Left ventricle myocardium inferior (tissue), 1 donor: ENCODE measurements at places on chromosomes 6 and 20.

DNA sequence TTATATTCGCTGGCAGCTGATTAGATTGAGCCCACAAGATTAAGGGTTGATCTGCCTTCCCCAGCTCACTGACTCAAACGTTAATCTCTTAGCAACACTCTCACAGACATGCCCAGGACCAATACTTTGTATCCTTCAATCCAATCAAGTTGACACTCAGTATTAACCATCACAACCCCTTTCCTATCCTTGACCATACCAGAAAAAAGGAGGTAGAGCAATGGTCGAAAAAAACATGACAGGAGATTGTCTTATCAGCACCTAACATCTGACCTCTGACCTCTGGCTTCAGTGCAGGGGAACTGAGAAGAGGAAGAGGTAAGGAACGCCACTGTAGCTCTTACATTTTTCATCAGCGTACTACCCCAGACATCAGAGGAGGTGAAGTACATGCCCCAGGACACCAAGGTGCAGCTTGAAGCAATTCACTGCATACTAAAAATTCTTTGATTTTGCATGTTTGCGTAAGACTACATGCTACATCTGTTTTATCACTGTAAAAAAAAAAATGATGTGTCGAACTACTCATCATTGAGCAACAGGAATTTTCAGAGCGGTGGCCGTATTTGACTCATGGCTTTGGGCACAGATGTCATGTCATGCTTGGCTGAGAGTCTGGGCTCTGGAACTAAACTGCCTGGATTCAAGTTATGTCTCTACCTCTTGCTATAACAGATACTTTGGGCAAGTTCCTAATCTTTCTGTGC lies 188.0 kb upstream of the TAB2 start:
- DNase-seq: no peak

GRCh38 chr6:75481936-75482593 lies 11.5 kb downstream of the FILIP1 start:
- DNase-seq: no peak

- DNase-seq: no peak
These were observed 560.8 kb downstream of the CD109 start for GRCh38 chr6:74256781-74257180.

DNA sequence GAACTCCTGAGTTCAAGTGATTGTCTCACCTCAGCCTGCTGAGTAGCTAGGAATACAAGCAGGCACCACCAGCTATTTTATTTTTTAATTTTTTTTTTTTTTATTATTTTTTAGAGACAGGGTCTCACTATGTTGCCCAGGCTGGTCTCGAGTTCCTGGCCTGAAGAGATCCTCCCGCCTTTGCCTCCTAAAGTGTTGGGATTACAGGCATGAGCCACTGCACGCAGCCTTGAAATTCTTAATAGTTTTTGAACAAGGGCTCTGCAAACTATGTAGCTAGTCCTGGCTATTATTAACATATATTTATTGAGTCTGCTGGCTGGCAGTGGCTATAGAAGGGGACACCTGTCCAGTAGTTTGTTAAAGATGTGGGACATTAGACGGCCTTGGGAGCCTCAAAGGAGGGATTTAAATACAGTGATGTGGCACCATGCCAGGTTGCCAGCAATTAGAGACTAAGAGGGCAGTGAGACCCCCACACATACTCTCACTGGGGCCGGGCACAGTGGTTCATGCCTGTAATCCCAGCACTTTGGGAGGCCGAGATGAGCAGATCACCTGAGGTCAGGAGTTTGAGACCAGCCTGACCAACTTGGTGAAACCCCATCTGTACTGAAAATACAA lies 21.1 kb upstream of the TAF8 start:
- no peak for DNase-seq

GRCh38 chr6:82030301-82030700 lies 217.2 kb downstream of the IBTK start:
- no peak for DNase-seq

DNA sequence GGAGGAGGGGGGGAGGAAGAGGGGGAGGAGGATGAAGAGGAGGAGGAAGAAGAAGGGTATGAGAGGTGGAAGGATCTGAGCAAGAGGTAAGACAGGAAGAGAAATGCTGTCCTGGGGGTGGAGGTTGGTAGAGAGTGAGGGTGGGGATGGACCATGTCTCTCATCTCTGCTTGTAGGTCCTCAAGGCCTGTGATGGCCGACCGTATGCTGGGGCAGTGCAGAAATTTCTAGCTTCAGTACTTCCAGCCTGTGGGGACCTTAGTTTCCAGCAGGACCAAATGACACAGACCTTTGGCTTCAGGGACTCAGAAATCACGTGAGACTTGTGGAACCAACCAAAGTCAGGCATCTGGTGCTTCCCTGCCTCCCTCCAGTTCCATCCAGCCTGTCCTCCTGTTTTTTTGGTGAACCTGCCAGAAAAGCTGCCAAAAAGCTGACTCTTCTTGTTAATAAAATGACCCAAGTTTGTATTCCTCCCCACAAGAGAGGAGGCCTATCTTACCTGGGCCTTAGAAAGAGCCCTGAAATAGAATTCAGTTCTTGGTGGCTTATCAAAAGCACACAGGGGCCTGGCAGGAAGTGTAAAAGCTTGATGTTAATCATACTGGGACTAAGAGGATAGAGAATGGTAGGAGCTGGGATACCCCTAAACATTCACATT lies 2.5 kb upstream of the C4A start:
- DNase-seq: no peak

- DNase-seq: no peak
These were observed 6.6 kb downstream of the HTR1E start for GRCh38 chr6:86943819-86944407.
